ENCODE measurements at places on chromosomes 12 and 14.

- no peak for DNase-seq
These were observed 69.2 kb downstream of the SLC25A47 start for GRCh38 chr14:100392356-100392755.

DNA sequence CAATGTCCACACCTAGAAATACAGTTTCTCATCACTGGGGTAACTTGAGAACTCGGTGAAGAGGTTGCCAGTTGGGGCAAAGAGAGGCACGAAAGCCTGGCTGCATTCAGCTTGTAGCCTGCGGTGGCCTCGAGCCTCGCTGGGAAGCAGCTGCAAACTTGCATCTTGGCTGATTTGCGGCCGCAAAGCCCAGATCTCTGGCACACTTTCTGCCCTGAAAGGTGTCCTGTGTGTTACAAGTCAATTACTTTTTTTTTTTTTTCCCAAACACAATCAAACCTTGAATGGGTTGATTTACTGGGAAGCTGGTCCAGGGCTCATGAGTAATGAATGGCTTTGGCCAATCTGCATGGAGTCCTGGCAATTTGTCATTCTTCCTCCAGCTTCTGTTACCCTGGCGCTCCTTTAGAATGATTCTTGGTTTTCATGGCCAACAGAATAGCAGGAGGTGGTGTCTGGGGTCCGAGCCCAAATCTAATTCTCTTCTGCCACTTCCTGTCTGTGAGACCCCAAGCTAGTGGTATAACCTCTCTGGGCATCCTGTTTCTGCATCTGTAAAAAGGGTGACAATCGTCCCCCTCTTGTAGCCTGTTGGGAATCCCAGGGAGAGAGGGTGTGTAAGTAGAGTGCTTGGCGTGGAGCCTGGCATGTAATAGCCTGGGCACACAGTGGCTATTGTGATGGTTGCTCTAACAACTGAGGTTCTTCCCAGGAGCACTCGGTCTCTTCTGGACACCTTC is 6.7 kb downstream of the BCL7A start:
- no peak for DNase-seq

DNA sequence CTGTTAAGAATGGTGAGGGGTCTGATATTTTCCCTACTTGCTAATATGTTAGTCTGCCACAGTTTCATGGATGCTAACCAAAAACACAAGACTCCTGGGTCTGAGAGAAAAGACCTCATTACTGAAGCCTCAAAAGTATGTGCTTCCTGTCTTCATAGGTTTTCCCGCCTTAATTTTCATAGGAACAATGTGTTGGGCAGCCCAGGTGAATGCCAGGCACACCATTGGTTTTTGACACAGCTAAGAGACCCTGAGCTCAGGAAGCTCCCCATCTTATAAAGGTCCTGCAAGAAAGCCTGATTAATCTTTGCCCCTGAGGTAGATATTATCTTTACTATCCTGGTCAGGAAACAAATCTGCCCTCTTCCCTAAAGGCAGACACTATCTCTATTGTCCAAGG is 464.1 kb downstream of the MDGA2 start:
- no peak for DNase-seq

DNA sequence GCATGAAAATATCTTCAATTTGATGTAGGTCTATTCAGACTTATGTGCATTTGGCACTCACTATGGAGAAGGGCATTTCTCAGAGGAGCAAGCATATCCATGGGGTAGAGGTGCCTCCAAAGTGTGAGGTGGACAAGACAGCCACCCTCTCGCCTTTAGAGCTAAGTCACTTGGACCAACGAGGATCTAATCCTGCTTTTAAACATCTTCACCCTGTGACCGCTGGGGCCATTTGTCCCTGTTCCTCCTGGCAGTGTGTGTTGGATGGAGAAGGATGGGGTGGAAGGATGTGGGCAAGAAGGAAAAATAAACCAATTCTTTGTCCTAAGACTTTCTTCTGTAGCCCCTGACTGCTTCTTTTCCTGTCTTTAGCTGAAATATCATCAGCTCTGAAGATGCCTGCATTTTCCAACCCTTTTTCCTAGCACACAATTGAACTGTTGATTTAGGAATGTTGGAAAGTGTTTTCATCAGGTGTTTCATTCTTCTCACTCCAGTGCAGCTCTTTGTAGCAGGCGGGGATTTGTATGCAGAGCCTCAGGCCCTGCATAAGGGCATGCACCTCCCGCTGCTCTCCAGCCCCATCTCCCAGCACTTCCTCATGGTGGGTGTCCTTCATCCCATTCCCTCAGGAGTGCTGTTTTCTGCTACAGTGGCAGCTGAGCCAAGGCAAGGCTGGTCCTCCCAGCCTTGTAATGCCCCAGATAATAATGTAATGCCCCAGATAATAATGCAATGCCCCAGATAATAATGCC is 5.3 kb downstream of the FGF6 start:
- DNase-seq, result no peak

- DNase-seq, result no peak
These were observed 826 bp upstream of the NRL start for GRCh38 chr14:24115422-24116127.

All from activated CD4-positive, alpha-beta T cell treated with anti-CD3 and anti-CD28 coated beads, Interleukin-2, amount 50 U/mL, for 16 hours (primary cell).